ENCODE measurements at places on chromosomes 3 and 15. TPM values are rescaled to one million over a fixed set of nuclear protein-coding genes. Genes with fewer than 3 reads are reported as not detected.

Gene CILP
- total RNA-seq: under 0.01 TPM

DNA sequence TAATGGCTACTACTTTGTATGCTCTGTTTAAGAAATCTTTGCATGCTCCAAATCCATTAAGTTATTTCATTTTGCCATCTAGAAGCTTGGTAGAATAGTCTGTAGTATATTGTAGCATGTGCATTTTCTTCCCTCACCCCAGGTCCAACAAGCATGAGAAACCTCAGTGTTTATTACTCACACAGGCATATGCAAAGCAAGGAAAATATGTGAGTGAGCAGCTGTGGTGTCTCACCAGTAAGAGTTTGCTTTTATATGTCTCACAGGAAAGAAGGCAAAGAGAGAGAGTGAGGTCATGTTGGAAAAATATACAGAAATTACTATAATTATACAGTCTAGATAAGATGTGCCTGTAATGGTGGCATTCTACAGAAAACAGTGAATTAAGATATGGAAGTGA lies 312.5 kb downstream of the C3orf38 start:
- no peak for DNase-seq

DNA sequence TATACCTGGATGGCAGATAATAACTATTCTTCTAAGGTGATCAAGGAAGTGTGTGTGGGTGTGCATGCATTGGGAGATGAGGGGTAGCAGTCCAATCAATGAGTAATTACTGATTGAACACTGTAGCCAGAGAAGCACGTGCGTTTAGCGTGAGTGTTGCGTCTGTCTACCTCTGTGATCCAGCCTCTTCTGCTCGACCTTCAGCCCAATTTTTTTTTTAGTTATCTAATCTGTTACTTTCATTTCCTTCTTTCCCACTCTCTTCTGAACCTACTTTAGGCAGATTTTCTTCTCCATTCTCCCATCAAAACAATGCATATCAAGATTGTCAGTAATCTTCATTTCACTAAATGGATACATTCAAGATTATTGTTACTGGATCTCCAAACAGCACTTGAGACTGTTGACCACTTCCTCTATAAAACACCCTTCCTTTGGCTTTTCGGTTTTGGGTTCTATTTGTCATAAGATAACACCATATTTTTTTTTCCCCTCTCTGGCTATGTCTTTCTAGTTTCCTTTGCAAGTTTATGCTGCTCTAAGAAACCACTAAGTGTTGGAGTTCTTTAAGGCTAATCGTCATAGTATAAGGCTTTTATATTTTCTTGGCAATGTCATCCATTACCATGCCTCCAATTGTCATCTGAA lies 41.0 kb downstream of the MCTP2 start:
- no peak for DNase-seq

Gene MAGEF1
- total RNA-seq: 38.9 TPM

Gene HTD2
- total RNA-seq: 5.4 TPM

DNA sequence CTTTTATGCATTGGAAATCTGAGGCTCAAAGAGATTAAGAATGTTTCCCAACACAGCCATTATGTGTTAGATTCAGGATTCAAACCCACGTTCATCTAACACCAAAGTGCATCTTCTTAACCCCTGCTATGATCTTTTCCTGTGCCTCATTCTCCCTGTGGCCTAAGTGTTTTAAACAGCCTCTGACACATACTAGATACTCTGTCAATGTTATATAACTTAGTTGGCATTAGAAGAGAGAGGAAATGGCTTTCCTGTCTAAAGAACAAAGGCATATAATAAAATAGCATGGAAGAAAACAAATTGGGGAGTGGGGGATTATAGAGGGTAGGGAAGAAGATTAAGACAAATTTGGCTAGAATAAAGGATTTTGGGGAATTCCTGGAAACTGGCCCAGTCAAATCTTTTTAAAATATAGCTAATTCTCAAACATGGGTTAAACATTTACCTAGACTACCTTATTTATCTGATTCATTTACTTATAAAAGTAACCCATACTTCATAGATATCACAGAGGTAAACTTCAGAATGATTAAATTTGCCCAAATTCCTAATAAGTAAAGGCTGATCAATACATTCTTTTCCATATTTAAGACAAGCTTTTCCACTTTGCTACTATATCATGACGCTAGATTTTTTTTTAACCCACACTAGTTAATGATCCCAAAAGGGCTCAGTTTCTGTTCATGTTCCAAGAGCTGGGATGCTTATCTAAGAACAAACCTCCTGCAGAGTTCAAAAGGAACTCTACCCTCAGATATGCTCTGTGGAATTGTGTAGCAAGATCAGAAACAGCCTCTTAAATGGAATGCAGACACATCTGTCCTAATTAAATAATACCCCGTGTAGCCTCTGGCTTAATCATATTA lies 122.9 kb upstream of the PTPRG start:
- no peak for DNase-seq

GRCh38 chr15:85381850-85382751 lies 1.7 kb downstream of the AKAP13 start:
- DNase-seq: peak; percentile 53

Gene ISLR2
- total RNA-seq: not detected

DNA sequence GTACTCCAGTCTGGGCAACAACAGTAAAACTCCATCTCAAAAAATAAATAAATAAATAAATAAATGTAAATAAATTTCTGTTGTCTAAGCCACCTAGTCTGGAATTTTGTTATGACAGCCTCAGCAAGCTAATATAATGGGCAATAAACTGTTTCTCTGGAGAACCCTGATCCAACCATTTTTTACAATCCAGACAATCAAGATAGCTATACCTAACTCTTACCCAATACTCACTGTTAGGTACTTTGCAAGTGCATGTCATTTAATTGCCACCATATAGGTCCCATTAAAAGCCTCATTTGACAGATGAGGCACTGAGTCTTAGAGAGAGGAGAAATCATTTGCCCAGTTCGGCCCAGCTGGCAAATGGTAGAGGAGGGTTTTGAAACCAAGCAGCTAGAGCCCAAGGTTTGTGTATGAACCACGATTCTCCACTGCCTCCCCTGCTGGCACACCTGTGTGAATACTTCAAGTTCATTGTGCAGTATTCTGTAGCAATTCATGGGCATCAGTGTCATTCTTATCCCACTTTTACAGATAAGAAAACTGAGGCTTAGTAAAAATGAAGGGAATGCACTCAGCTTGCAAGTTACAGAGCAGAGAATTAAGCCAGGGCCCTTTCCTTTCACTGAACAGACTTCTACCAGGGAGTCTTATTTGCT lies 107.0 kb upstream of the UBE2E1 start:
- no peak for DNase-seq

Gene PLA2G4E
- total RNA-seq: not detected

DNA sequence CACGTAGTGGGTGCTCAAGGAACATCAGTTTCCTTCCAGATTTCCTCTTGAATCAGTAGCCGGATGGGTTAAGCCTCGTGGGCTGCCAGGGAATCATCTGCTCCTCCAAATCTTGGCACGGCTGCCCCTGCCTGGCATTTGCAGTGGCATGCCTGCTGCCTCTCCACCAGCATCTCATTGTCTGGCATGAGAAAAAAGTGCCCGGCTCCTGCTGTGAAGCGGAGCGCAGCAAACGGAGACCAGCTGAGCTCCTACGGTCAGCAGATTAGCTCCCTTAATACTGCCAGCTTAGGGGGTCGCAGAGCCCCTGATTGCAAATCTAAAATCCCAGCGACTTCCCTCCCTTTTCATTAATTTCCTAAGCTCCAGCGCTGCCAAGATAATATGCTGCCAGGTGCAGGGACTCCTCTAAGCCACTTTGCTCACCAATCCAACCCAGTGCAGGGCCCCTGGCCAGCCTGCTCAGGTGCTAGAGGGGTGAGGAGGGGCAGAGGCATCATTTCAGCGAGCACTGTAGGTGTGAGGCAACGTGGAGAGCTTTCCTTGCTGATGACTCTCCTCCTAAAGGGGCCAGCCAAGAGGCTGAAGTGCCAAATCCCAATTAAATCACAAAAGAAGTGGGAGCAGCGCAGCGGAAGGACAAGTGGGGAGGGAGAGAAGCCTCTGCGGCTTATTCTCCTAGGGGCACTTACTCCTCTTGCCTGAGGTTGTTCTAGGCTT lies 49.6 kb upstream of the ST8SIA2 start:
- DNase-seq: no peak

DNA sequence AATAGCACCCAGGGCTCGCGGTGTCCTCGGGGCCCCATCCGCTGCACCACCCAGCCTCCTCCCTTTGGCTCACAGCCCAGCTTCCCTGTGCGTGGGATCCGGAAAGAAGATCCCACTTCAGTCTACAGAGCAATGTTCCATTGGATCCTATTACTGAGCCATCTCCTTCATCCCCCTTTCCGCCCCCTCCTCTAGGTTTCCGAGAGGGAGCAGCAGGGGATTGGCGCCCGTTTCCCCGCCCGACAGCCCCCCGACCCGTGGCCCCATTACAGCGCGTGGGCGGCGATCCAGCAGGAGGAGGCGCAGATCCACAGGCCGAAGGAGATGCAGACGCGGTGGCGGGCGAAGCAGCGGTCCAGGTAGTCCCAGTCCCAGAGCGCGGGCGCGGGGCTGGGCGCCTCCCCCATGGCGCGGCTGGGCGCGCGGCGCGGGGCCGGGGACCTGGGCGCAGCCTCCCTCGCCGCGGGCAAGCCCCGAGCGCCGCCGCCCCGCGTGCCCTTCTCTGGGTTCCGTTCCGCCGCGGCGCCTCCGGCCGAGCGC lies 340 bp downstream of the TMEM44 start:
- DNase-seq: peak; percentile 66

- no peak for DNase-seq
These were observed 115.0 kb downstream of the ISL2 start for GRCh38 chr15:76451540-76451939.

- DNase-seq: no peak
These were observed 50.7 kb upstream of the C3orf49 start for GRCh38 chr3:63768386-63768785.

Gene TAGLN3
- total RNA-seq: not detected

DNA sequence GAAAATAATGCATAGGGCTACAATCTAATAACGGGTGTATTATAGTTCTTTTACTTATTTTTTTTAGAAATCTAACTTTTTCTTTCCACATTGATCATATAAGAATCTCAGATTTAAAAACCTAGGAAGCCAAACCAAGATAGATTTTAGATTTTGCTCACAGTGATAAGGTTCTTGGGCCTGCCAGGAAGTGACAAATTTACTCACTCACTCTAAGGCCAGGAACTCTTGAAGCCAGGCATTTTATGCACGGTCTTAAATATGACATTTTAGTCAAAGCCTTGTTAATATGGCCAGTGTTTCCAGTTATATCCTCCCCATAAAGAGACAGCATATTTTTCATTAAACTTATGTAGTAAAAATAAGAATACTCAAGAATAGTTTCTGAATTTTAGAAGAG lies 271.4 kb downstream of the SQOR start:
- no peak for DNase-seq

- peak; percentile 10 for DNase-seq
These were observed 350.5 kb downstream of the LRTM1 start for GRCh38 chr3:54577313-54577712.

Gene BDH1
- 0.38 TPM for total RNA-seq

- DNase-seq: peak; percentile 21
These were observed 86.2 kb downstream of the CMSS1 start for GRCh38 chr3:99903869-99904268.

GRCh38 chr3:187964760-187965159 lies 189.2 kb upstream of the LPP start:
- DNase-seq: no peak

DNA sequence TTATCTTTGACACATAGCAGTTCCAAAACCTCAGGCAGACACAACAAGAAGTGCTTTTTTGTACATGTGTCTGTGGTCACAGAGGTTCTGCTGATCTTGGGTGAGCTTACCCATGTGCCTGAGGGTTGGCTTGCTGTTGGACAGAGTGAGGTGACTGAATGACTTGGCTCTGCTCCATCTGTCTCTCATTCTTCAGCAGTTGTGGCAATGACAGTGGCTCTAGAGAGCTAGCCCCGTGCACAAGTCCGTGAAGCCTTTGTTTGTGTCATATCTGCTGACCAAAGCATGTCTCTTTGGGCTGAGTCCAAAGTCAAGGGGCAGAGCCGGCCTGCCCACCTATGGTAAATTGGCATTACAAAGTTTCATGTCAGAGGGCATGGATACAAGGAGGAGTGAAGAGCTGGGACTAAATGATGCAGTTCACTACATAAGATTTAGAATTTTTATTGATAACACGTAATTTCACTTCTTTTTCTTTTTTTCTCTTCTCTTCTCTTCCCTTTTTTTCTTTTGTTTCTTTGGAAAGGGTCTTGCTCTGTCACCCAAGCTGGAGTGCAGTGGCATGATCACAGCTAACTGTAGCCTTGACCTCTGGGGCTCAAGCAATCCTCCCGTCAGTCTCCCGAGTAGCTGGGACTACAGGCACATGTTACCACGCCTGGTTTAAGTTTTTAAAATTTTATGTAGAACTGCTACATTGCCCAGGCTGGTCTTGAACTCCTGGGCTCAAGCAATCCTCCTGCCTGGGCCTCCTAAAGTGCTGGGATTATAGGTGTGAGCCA lies 77.9 kb downstream of the ITPR1 start:
- no peak for DNase-seq

Gene LRTM1
- not detected for total RNA-seq

- no peak for DNase-seq
These were observed 65.3 kb upstream of the ZNF280D start for GRCh38 chr15:56798639-56799038.

Gene NUP210
- under 0.01 TPM for total RNA-seq

DNA sequence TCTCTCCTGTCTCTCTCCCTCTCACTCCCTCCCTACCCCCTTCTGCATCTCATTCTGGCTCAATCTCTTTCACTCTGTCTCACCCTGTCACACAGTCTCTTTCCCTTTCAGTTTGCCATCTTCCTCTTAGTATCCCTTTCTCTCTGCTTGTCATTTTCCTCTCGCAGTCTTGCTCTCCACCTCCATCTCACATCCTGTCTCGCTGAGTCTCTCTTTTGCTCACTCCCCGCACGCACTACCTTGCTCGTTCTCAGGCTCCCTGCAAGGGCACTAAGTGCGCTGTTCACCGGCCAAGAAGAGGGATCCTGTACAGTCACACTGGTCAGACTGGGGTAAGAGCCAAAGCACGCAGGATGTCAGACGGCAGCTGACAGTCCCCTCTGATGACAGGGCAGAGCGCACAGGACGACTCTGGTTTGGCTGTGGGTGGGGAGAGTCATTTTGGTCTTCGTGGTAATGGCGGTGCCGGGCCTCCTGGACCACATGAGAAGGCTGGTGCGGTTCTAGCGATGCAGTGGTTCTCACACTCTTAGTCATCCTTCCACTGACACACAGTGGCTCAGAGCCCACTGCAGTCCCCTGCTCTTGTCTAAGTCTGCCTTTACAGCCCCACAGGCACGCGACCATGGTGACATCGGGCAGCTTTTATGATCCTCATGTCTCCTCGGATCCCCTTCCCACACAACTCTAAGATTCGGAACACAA lies 356.8 kb downstream of the FOXP1 start:
- DNase-seq: peak; percentile 25

DNA sequence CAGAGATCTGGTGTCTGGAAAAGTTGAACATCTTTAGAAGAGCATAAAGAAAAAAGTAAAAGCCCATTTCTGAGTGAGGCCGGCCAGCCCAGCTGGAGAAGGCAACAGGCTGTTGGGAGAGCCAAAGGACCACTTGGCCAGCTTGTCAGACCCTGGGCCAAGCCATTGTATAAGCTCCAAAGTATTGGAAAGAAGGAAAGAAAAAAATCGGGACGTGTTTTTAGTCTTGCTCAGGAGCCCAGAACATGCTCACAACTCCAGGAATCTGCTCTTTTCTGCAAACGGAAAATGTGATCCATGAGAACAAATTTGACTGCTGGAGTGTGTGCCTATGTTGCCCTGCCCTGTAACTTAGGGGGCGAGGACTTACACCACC lies 10.4 kb upstream of the CLPX start:
- peak; percentile 6 for DNase-seq

Measured in GM23248 (cell line).